ENCODE measurements at places on chromosomes 11 and 22.

DNA sequence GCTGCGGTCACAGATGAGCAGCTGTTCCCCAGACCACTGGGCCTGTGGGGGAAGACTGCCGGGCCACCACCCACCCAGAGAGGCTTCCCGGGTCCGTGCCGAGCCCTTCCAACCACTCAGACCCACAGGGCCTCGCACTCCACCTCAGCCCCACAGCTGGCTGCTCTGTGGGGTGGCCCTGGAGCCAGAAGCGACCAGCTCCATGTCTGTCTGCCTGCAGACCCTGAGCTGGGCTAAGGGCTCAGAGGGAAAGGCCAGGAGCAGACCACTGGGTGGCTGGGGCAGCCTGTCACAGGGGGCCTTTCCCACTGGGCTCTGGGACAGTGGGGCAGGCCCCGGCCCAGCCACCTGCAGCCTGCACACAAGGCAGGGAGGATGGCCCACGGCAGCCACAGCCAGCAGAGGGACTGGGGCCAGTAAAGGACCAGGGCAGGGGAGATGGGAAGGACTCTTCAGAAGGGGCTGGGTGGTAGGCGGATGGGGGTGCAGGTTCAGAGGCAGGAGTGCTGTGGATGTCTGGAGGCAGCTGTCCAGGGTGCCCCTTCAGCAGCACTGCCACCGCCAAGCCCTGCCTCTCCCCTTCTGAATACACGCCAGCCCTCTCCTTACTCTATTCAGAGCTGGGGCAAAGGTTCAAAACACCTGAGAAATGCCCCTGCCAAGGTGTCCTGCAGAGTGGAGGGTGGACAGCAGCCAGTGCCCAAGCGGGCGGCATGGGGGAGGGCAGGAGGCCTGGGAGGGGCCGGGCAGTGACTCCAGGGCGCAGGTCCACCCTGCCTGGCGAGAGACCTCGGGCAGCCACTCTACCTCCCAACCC, 32.2 kb downstream of the GNB1L start:
- no peak for DNase-seq

- DNase-seq: no peak
Observed at GRCh38 chr11:96340555-96340885, 2.5 kb downstream of the MAML2 start.

DNA sequence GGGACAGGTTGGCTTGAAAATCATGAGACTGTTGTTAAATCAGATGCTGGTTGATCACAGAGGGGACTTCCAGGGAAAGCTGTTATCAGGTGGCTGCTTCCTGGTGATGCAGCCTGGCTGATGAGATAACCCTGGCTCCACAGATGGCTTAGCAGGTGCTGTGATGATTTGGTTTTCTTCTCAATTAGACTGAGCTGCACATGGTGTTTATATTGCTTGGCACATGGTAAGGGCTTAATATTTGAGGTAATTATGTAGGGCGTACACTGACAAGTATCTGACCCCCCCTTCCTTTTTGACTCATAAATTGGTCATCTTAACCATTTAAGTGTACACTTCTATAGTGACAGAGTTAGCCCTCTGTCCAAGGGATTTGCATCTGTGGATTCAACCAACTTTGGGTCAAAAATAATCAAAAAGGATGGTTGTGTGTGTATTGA, 7.0 kb downstream of the RPS3 start:
- DNase-seq: no peak

GRCh38 chr11:92300876-92301275, 76.3 kb downstream of the FAT3 start:
- DNase-seq: no peak

DNA sequence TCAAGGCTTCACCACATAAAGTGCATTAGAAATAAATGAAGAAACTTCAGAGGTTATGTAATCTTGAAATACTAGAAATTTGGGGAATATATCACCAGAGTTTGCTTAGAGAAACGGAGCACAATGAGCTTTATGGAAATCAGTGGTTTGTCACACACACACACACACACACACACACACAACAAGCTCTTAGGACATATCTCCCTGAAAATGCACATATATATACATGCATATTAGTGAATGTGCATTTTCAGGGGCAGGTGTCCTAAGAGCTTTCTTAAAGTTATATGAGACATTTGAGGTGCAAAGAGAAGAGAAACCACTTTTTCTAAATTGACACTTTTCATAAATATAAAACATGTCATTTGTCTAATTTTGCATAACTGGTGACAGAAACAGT, 93.7 kb upstream of the CARD18 start:
- DNase-seq: no peak

GRCh38 chr22:44003405-44004103, 20.5 kb upstream of the PARVB start:
- no peak for DNase-seq

- DNase-seq: no peak
Observed at GRCh38 chr22:30226192-30226832, 20.2 kb downstream of the LIF start.

Measured in DMS153 (cell line).